ENCODE measurements at places on chromosomes 12 and 14.

DNA sequence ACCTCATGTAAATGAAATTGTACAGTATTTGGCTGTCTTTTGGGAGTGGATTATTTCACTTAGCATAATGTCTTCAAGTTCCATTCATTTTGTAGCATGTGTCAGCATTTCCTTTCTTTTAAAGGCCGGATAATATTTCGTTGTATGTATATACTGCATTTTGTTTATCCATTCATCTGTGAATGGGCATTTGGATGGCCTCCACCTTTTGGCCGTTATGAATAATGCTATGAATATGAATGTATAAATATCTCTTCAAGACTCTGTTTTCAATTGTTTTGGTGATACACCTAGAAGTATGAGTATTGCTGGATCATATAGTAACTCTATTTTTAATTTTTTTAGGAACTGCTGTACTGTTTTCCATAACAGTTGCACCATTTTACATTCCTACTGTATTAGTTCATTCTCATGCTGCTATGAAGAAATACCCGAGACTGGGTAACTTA is 164.9 kb downstream of the DYRK2 start:
- DNase-seq = no peak

- DNase-seq = peak; percentile 52
Observed at GRCh38 chr12:120445911-120446843, at the start of the genes GATC and TRIAP1. TSS of gene GATC (plus strand) at chr12:120446444. CDS start at chr12:120446481, 37 bp downstream. TSS of gene TRIAP1 (minus strand) at chr12:120446384. CDS start at chr12:120446372, 12 bp downstream.

DNA sequence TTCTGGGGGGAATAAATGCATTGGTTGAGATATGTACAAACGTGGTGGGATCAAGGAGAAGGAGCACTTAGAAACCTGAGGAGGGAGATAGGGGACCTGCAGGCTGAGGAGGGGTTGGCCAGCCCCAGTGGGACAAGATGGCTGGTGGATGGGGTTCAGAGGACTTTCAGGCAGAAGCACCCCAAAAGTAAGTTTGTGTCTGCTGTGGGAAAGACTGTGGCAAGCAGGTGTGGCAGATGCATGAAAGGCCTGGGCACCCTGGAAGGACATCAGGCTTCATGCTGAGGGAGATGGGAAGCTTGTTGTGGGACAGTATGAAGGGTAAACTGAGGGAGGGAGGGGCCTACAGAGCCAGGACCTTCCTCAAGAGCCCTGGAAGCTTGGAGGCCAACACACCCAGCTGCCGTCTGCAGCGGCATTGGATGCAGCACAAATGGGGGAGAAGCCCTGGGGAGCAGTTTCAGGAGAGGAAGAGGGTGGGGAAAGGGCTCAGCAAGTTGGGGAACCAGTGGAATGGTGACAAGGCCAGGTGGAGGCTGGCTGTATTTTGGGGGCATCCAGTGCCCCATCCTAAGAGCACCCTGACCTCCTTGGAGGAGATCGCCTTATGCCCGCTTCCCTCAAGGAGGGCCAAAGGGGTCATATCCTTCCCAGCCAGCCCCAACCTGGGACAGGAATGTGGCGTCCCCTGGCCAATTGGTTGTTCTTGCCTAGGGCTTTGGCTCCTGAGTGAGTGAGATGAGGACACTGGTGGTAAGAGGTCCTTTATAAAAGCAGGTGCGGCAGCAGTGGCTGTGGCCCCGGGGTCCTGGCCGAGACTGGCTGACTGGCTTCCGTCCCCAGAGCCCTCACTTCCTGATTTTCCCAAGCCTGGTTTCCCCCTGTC is 20.7 kb downstream of the NFKBIA start:
- DNase-seq = no peak

DNA sequence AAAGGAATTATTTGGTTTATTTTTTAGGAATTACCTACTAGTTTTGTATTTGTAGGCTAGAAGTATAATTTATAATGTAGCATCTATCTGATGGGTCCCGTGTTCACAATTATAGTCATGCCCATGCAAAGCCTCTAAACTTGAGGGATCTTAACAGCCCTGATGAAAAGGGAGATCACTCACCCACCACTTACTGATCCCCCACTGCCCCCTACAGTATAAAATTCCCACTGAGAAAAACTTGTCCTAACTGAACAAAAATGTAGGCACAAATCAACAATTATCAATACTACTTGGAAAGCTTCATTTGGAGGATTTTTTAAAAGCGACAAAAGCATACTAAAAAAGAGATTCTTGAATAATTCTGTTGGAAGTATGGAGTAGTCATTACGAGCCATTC is 21.0 kb downstream of the WIF1 start:
- no peak for DNase-seq

- DNase-seq = no peak
Observed at GRCh38 chr12:23174917-23175316, 549.9 kb downstream of the ETNK1 start.

DNA sequence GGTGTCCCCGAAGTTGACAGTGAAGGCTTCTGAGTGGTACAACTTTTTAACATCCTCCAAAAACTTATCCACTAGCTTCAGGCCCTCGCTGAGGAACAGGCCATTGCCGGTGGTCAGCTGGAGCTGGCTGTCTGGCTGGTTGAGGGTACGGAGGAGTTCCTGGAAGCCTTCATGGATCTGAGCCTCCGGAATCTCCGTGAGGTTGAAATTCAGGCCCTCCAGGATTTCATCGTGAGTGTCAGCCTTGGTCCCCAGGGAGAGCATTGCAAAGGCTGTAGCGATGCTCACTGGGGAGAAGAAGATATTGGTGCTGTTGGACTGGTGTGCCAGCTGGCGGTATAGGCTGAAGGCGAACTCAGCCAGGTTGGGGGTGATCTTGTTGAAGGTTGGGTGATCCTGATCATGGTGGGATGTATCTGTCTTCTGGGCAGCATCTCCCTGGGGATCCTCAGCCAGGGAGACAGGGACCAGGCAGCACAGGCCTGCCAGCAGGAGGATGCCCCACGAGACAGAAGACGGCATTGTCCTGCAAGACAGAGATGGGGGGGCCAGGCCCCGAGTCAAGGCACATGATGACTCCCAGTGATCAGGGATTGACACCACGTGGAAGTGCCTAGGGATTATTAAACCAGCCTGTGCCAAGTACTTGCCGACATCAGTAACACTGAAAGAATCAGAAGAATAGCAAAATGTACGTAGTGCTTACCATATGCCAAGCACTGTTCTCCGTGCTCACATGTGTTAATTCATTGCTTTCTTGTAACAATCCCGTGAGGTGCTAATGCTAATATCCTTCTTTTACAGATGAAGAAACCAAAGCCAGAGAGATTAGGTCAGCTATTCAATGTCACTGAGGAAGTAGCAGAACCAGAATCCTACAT is 5.4 kb downstream of the SERPINA1 start:
- DNase-seq = no peak

DNA sequence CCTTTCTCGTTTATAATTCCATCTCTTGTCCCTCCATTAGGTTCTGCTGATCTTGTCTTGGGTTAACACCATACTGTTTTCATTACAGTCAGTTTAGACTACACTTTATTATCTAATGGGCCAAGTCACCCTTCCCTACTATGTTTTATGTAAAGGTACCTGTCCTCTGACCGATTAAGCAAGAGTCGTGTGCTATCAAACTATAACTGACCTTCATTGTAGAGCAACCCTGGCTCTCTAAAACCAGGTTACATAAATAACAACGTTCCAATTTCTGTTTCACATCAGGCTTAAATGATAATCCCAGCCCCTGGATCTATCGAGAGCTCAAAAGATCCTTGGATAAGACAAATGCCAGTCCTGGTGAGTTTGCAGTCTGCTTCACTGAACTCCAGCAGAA is 16.7 kb downstream of the OAS2 start:
- DNase-seq = no peak

GRCh38 chr12:7144414-7145120 is 14.4 kb downstream of the CLSTN3 start:
- peak; percentile 65 for DNase-seq

- DNase-seq = no peak
Observed at GRCh38 chr12:113002676-113003075, 24.4 kb downstream of the OAS2 start.

- no peak for DNase-seq
Observed at GRCh38 chr14:77407158-77407557, 16.2 kb downstream of the NOXRED1 start.

GRCh38 chr12:50099302-50100008 is 4.4 kb upstream of the GPD1 start:
- DNase-seq = no peak

DNA sequence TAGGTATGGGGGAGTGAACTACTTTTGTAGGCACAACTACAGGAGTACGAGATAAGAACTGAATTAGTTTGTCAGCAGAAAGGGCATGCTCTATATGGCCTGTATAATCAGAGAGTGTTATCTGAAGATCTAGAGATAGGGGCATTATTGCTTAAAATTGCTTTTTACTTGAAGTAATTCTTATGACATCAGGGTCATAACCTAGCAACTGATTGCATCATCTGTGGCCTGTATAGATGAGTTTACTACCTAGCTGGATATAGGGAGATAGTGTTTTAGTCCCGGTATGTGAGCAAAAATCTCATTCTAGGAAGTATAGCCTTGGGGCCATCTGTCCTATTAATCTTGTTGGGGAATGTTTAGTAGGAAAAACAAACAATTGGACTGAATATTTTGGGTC is 142.7 kb downstream of the TMEM117 start:
- DNase-seq = no peak
